ENCODE measurements at places on chromosomes 7 and 10.

- DNase-seq, result no peak
These were observed 16.7 kb downstream of the RAMP3 start for GRCh38 chr7:45174328-45174610.

DNA sequence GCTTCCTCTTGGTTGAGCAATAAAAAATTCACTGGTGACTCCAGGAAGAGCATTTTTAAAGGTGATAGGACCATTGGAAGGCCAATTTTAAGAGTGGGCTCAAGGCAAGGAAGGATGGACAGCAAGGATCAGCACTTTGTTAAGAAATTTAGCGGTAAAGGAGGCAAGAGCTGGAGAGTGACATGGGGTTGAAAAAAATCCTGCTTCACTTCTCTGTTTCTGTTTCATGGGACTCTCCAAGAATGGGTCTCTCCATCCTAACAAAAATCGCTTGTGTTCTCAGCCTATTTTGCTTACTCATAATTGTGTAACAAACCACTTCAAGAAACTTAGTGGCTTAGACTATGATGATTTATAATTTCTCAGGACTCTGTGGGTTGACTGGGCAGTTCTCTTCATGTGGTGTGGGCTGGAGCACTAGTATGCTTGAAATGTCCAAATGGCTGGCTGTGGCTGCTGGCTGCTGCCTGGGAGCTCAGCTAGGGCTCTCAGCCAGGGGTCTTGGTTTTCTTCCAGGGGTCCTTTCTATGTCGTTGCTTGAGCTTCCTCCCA lies 59.8 kb upstream of the ZNRF2 start:
- no peak for DNase-seq

DNA sequence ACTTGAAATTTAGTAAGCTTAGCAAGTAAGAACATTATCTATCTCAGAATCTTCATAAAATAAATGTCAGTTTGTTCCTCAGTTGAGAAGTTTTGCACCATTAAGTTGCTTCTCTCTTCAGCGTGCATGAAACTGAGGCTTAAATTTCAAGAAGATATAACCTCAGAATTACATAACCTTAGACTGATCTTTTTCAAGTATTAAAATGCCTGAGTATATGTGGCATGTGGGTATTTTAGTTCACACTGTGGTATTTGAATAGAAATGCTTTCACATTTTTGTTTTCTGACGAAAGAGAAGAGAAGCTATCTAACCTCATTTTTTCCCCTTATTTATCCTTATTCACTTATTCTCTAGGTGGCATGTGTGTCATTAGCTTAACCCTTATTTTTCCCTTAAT lies 104.1 kb downstream of the PHF14 start:
- DNase-seq, result no peak

GRCh38 chr7:158695726-158696452 lies 8.7 kb downstream of the NCAPG2 start:
- peak; percentile 23 for DNase-seq

GRCh38 chr10:7042419-7043054 lies 368.3 kb downstream of the SFMBT2 start:
- DNase-seq, result no peak

- no peak for DNase-seq
These were observed 125.1 kb downstream of the NT5C2 start for GRCh38 chr10:103067956-103068355.

- DNase-seq, result no peak
These were observed 183.4 kb upstream of the BMPER start for GRCh38 chr7:33721895-33722294.

- no peak for DNase-seq
These were observed 42.3 kb upstream of the SORCS1 start for GRCh38 chr10:107206833-107207232.

GRCh38 chr7:5519515-5519928 lies 95.9 kb upstream of the TNRC18 start:
- no peak for DNase-seq

DNA sequence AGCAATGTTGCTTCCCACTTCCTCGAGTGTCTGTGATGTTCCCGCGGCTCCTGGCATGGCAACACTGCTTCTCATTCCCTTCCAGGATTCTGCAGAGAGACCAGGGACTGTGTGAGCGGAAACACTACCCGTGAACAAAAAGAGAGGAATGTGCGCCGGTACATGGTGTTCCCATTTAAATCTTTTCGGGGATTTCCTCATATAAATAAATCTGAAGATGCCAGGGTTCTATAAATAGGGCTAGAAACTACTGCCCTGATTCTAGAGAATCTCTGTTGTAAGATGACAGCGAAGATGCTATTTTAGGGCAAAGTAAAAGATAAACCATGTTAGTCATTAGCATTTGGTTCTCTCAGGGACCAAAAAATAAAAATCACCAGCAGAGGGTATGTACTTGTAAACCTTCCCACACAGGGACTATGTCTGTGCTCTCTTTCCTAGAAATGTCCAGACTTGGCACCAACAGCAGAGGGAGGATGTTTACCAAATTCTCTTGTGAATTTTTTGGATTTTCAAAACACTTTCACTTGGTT lies 92.2 kb upstream of the DDC start:
- DNase-seq, result no peak

Measured in NCI-H2029 treated with DMSO at 0.1 percent for 48 hours (cell line).